ENCODE measurements at places on chromosomes 12 and 14. TPM values are rescaled to one million over a fixed set of nuclear protein-coding genes. Genes with fewer than 3 reads are reported as not detected.
A peak's percentile ranks its signal among the peaks of the same experiment; 100 is the strongest.

- peaks cover 16% of the 10 kb centered on the region for H3K4me1 ChIP-seq
- H3K4me3 ChIP-seq: no peak overlapping the region
- H3K36me3 ChIP-seq: no peaks in the 10 kb centered on the region
- DNase-seq: no peak
- no peak overlapping the region for H3K27ac ChIP-seq
Observed at GRCh38 chr12:43942379-43942778, 106.5 kb downstream of the TMEM117 start.

- H3K27ac ChIP-seq: peak overlapping the region; percentile 78
- no peak overlapping the region for H3K4me3 ChIP-seq
- H3K36me3 ChIP-seq: no peaks in the 10 kb centered on the region
- DNase-seq: no peak
Observed at GRCh38 chr14:72830786-72831594, 62.9 kb downstream of the DPF3 start.

GRCh38 chr14:65222440-65222858 lies 120.1 kb upstream of the MAX start:
- no peak overlapping the region for H3K27ac ChIP-seq
- H3K36me3 ChIP-seq: no peaks in the 10 kb centered on the region
- DNase-seq: peak; percentile 20
- H3K4me3 ChIP-seq: no peak overlapping the region

DNA sequence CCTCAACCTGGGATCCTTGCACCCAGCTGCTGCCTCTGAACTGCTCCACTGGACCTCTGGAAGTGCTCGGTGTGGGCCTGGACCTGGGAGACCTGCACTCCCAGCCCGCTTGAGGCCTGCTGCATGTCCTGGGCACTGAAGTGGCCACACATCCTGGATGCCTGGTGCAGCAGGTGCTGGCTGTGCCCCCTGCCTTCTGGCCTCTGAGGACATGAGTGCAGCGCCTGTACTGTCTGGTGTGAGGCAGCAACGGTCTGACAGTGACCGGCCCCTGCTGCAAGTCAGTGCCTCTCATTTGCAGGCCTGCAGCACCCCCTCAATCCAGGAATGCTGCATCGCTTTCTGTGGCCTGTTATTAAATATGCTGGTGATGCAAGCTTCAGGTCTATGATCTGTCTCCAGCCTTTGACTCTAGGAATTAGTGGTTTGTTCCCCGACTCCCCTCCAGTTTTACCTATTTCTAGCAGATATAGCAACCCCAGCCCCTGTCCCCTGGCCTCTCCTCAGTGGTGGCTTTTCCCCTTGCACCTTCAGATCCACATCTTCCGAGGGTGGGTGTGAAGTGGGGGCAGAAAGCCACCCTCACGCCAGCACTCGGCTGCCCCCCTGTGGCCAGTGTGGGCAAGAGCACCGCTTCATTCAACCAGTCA lies 3.6 kb downstream of the SMIM41 start:
- peaks cover 2% of the 10 kb centered on the region for H3K36me3 ChIP-seq
- no peak overlapping the region for H3K4me3 ChIP-seq
- H3K27ac ChIP-seq: peak overlapping the region; percentile 77
- peaks cover 62% of the 10 kb centered on the region for H3K4me1 ChIP-seq
- H3K27me3 ChIP-seq: no peaks in the 10 kb centered on the region

GRCh38 chr12:97209997-97210396 lies 252.6 kb upstream of the RMST start:
- H3K4me3 ChIP-seq: no peak overlapping the region
- no peaks in the 10 kb centered on the region for H3K4me1 ChIP-seq
- H3K36me3 ChIP-seq: no peaks in the 10 kb centered on the region
- DNase-seq: no peak
- no peaks in the 10 kb centered on the region for H3K27me3 ChIP-seq

- no peak overlapping the region for H3K4me3 ChIP-seq
- H3K27ac ChIP-seq: no peak overlapping the region
- peak; percentile 51 for DNase-seq
- H3K4me1 ChIP-seq: no peaks in the 10 kb centered on the region
Observed at GRCh38 chr14:92649934-92650545, 98.4 kb downstream of the LGMN start.

GRCh38 chr12:132395192-132395907 lies 66.0 kb upstream of the GALNT9 start:
- no peak overlapping the region for H3K27ac ChIP-seq
- H3K27me3 ChIP-seq: peaks cover 49% of the 10 kb centered on the region
- H3K4me1 ChIP-seq: no peaks in the 10 kb centered on the region
- no peak for DNase-seq
- no peak overlapping the region for H3K4me3 ChIP-seq
- no peaks in the 10 kb centered on the region for H3K36me3 ChIP-seq

- H3K4me3 ChIP-seq: no peak overlapping the region
- H3K27ac ChIP-seq: no peak overlapping the region
- no peak for DNase-seq
- H3K36me3 ChIP-seq: no peaks in the 10 kb centered on the region
- H3K4me1 ChIP-seq: no peaks in the 10 kb centered on the region
Observed at GRCh38 chr12:72295744-72296143, 23.6 kb downstream of the TRHDE start.

DNA sequence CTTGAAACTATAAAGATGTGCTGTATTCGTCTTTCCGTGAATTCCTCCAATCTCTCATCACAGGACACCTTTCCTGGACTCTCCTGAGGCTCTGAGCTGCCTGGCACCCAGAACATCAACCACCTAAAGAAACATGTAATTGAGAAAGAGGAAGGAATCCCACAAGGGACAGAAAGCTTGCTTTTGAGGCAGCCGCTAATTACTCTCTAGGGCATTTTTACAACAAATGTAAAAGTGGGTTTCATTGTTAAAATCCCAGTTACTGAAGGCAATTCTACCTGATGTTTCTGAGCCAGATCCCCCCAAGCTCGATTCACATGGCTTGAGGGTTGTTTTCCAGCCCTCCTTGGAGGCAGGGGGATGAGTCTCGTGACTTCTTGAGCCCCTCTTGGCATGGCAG lies 238.5 kb upstream of the LHX5 start:
- H3K4me1 ChIP-seq: no peaks in the 10 kb centered on the region
- no peaks in the 10 kb centered on the region for H3K36me3 ChIP-seq
- H3K27ac ChIP-seq: no peak overlapping the region

DNA sequence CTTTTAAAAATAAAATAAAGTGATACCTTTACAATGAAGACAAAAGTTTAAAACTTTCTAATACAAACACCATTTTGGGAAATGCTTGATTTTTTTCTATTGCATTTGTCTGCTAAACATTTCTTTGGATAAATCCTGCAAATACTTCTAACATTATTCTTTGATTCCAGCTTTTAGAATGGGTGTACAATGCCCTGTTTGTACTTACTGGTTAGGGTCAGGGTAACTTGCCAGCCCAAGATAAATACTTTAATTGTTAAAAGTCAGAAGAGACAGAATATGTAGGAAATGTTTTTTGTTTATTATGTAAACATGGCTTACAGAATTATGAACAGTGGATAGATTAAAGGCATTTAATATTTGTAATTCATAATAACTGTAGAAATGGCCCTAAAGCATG lies 60.5 kb downstream of the WASHC4 start:
- no peak for DNase-seq
- H3K36me3 ChIP-seq: peaks cover 86% of the 10 kb centered on the region
- no peak overlapping the region for H3K27ac ChIP-seq

- no peak for DNase-seq
- no peak overlapping the region for H3K27ac ChIP-seq
- no peaks in the 10 kb centered on the region for H3K36me3 ChIP-seq
- no peak overlapping the region for H3K4me3 ChIP-seq
Observed at GRCh38 chr12:63307849-63308248, 156.8 kb upstream of the AVPR1A start.

GRCh38 chr14:105333020-105333490 lies 18.5 kb downstream of the PACS2 start:
- H3K27ac ChIP-seq: peak overlapping the region; percentile 59
- H3K36me3 ChIP-seq: no peaks in the 10 kb centered on the region
- no peak for DNase-seq
- H3K4me1 ChIP-seq: peaks cover 87% of the 10 kb centered on the region
- no peak overlapping the region for H3K4me3 ChIP-seq

DNA sequence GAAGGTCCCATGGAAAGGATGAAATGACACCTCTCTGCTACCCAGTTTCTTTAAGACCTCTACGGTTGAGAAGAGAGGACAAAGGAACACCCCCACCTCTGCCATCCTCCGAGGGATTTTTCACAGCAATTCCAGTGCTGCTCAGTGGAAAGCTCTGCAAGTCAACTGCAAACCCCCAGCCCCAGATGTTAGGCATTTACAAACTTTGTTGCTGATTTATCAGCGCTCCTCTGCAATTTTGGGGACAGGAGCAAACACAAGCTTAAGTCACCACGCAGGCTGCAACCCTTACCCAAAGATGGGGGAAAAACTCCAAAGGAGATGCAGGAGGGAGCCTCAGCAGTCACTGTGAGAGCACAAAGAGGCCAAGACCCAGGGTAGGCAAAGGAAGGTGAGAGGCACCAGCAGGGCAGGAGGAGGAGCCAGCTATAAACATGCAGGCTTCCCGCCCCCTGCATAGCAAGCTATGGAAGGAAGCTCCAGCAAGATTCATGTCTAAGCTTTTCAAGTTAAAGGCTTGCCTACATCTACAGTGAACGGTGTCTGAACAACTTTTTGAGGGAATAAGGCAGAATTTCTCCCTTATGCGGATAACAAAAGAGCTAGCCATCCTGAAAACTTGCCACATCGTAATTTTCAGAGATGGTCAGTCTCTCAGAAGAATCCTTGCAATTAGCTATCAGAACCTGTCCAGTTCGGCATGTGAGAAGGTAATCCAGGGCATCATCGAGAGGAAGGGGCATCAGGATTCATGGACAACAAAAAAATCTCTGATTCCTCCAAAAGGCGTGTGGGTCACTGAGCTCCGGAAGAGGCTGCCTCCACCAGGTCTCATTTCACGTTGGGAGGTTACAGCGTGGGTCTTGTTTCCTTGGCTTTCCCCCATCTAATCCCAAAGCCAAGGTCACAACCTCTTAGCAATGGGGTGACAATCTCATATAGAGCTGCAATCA lies 3.9 kb downstream of the CTDSP2 start:
- no peaks in the 10 kb centered on the region for H3K27me3 ChIP-seq
- no peaks in the 10 kb centered on the region for H3K36me3 ChIP-seq
- H3K4me1 ChIP-seq: peaks cover 71% of the 10 kb centered on the region
- peak overlapping the region; percentile 98 for H3K27ac ChIP-seq

DNA sequence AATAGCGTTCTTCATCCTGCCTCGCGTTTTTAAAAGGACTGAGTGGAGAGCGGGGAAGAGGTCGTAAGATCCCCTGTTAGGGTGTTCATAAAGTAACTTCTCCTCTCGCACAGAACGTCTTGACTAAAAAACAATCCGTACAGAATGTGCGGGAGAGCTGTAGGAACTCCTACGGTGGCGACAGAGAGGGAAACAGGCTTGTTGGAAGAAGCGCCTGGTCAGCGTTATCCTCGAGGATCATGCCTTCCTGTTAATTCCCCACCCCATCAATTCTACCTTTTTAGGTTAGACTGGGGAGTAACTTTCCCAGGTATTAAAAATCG lies 399 bp upstream of the WASHC4 start:
- H3K27ac ChIP-seq: peak overlapping the region; percentile 97
- peak overlapping the region; percentile 92 for H3K4me3 ChIP-seq
- H3K4me1 ChIP-seq: peaks cover 30% of the 10 kb centered on the region
- H3K36me3 ChIP-seq: no peaks in the 10 kb centered on the region

DNA sequence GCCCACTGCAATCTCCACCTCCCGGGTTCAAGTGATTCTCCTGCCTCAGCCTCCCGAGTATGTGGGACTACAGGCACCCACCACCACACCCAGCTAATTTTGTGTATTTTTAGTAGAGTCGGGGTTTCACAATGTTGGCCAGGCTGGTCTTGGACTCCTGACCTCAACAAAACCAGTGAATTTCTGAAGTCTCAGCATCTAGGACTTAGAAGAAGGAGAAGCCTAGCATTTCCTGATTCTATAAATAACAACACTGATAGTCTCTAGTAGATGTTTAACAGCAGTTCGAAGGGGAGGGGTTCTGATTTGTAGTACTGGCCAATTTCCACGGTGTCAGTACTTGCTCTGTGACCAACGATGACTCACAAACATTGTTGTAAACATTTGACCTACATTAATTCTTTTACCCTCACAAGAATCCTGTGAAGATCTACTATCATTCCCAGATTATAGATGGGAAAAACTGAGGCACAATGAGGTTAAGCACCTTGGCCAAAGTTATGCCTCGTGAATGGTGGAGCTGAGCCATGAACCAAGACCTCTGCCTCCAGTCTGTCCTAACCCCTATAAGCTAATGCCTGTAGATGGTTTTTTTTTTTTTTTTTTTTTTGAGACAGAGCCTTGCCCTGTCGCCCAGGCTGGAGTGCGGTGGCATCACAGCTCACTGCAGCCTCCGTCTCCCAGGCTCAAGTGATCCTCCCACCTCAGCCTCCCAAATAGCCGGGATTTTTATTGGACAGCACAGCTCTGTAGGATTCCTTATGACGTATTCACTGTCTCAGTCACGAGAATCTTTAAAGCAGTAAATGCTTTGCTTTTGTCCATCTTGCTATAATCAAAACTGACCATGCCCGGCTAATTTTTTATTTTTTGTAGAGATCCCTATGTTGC lies 5.2 kb downstream of the P2RX4 start:
- peak overlapping the region; percentile 39 for H3K27ac ChIP-seq
- no peaks in the 10 kb centered on the region for H3K36me3 ChIP-seq
- H3K4me3 ChIP-seq: no peak overlapping the region
- DNase-seq: no peak

- H3K4me1 ChIP-seq: no peaks in the 10 kb centered on the region
- H3K36me3 ChIP-seq: no peaks in the 10 kb centered on the region
- H3K27ac ChIP-seq: no peak overlapping the region
- DNase-seq: no peak
Observed at GRCh38 chr12:68958322-68958721, 25.4 kb upstream of the CPM start.

GRCh38 chr12:52971679-52972329 lies 22.9 kb downstream of the KRT18 start:
- H3K36me3 ChIP-seq: no peaks in the 10 kb centered on the region
- H3K4me1 ChIP-seq: no peaks in the 10 kb centered on the region
- no peak for DNase-seq
- no peak overlapping the region for H3K4me3 ChIP-seq
- H3K27me3 ChIP-seq: no peaks in the 10 kb centered on the region
- H3K27ac ChIP-seq: no peak overlapping the region

GRCh38 chr12:22860926-22861325 lies 236.0 kb downstream of the ETNK1 start:
- no peaks in the 10 kb centered on the region for H3K4me1 ChIP-seq
- DNase-seq: no peak
- H3K4me3 ChIP-seq: no peak overlapping the region
- no peaks in the 10 kb centered on the region for H3K36me3 ChIP-seq
- H3K27me3 ChIP-seq: no peaks in the 10 kb centered on the region
- no peak overlapping the region for H3K27ac ChIP-seq

DNA sequence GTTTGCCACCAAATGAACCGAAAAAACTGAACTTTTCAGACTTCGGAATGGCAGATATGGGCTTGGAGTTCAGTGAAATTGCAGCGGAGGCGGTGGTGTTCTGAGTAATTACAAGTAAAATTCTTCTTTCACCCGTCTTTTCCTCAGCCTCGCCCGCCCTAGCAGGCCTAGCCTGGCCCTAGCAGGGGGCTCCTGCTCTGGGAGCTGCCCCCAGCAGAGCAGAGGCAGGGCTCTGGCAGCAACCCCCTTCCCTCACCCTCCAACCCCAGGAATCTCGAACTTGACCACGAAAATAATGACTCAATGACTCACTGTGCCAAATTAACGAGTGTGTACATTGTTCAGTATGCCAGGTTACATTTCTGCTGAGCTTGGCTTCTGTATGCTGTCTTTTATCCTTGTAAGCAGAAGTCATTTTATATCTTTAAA lies 1.1 kb downstream of the PAPLN start:
- H3K27me3 ChIP-seq: peaks cover 39% of the 10 kb centered on the region
- H3K27ac ChIP-seq: no peak overlapping the region
- no peaks in the 10 kb centered on the region for H3K36me3 ChIP-seq
- peaks cover 19% of the 10 kb centered on the region for H3K4me1 ChIP-seq

The MAP3K12 gene
- 4.0 TPM for total RNA-seq

The B4GALNT3 gene
- total RNA-seq: 0.88 TPM

The KLRC4 gene
- total RNA-seq: not detected

The LRRIQ1 gene
- total RNA-seq: not detected

The GPR84 gene
- total RNA-seq: 0.51 TPM

The KRT79 gene
- total RNA-seq: not detected

All from gastrocnemius medialis (tissue), 4 donors.